ENCODE measurements at places on chromosomes 2 and 18.

- DNase-seq = no peak
Observed at GRCh38 chr2:211390536-211391188, 834.3 kb downstream of the CPS1 start.

DNA sequence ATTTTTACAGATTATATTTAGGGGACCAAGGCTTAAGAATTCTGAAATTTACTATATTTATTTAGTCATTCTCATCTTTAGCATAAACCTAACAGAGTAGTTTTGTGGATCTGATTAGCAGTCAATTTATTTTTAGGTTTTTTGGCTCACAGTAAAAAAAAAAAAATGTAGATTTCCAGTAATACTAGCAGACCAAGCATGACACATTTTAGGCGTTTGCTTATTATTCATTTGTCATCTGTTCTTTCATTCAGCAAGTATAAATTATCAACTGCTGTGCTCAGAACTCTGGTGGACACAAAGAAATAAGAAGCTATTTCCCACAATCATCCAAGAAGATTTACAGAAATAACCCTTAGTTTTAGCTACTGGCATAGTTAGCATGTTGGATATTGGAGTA lies 20.6 kb downstream of the PDE1A start:
- no peak for DNase-seq

DNA sequence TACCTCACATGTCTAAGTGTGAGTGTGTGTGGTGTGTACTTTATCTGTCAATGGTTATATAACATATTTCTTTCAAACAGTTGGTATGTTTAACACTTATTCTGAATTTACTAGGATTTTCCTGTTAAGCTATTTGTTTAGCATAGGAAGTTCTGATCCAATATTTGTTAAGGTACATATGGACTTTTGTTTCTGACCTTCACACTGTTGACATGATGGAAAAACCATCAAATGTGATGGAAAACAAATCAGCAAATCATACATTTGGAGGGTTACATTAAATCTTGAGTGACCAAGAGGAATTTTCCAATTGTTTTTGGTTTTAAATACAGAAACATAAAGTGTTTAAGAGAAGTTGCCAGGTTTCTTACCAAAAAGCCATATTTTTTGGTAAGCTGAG lies 638.9 kb downstream of the STK39 start:
- no peak for DNase-seq

- no peak for DNase-seq
Observed at GRCh38 chr18:6313415-6313814, 101.3 kb downstream of the L3MBTL4 start.

GRCh38 chr2:2706306-2706705 lies 375.2 kb upstream of the MYT1L start:
- DNase-seq = no peak

- no peak for DNase-seq
Observed at GRCh38 chr2:129779783-129780182, 199.7 kb upstream of the RAB6C start.

DNA sequence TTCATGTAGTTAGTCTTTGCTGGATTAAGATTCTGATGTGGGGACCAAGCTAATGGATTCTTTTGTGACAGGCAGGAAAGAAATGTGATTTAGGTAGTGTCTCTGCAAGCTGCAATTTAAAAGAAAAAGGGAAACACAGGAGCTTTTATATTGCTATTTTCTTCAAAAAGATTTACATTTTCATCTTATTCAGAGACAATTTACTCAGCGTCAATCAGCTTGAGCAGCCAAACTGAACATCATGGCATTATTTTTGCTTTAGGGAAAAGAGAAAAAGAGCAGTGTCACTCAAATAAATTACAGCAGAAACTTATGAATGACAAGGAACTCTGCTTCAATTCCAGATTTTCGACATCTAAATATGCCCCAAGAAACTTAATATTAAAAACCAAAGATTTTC lies 67.4 kb downstream of the PLA2R1 start:
- no peak for DNase-seq

DNA sequence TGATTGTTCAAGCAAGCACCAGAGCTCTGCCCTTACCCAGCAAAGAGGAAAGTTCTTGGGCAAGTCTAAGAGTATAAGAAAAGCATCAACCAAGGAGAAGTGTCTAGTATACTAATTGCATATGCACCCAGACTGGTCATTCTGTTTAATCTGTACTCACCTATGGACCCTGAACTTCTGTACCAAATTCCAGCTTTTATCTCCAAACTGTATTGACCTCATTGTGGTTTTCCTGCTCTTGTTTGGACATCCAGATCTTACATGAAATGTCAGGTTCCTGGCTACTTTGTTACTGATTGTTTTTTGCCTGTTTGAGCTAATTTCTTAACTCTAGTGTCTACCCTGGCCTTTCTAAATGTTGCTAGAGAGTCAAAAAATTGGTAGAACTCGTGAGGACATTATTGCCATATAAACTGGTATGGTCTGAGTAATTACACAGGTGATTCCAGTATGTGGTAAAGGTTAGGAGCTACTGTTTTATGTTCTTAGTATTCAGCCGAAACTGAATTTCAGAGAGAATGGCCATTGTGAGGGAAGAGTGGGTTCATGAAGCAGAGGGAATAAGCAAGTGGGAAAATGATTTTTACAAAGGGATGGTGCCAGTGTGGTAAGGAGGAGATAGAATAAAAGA lies 146.3 kb downstream of the HNMT start:
- DNase-seq = no peak

DNA sequence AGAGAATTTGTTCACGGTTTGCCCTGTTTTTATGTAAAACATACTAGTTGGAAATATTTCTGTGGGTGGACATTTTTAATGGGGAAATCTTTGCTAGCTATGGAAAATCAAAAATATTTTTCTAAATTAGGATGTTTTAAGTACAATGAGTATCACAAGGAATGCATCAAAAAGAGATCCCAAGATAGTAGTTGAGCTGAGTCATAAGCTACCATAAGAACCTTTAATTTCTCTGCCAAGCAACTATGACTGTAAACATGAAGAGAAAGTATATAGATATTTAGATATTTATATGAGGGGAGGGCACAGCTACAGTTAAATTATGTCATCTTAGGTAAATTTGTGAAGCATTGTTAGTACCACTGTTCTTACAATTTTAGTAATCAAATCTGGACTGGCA lies 646.2 kb downstream of the XIRP2 start:
- no peak for DNase-seq

- DNase-seq = peak; percentile 50
Observed at GRCh38 chr2:73821227-73821626, 7.5 kb upstream of the STAMBP start.

- DNase-seq = peak; percentile 66
Observed at GRCh38 chr2:25566694-25567093, 106.7 kb downstream of the DTNB start.

DNA sequence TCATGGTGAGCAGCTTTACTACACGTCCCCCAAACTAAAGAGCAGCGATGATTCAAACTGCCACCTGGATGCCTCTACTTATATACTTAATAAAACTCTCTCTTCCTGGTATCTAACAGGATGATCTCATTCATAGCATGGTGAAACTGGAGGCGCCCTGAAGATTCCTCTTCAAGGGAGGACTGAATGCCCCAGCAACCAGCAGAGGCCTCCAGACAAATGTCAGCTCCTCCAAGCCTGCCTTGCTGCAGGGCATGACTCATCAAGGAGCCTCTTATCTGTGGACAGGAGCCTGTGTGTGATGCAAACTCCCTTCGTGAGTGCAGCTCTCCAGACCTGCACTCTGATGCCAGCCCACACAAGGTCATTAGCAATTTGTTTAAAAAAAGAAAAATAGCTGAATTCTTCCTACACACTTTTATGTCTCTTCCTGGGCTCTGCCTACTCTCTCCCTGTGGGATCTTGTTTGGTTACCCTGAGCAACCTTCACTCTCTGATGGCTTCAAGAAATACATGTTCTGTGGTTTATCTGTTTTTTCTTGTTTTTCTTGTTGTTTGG lies 30.2 kb downstream of the LONRF2 start:
- no peak for DNase-seq

DNA sequence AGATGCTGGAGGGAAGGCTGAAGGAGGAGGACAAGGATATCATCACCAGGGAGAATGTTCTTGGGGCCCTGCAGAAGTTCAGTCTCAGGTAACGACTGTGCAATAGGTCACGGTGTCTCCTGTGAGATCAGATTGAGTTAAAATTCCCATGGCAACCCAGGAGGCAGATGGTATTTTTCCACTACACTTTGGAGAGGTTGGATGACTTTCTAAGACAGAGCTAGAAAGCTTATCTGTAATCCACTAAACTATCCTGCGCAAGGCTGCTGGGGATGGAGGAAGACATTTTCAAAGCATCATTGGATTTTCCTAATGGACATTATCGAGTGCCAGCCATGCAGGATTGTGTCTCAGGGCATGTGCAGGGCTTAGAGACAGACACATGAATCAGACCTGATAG lies 74.6 kb downstream of the ARMC9 start:
- no peak for DNase-seq

DNA sequence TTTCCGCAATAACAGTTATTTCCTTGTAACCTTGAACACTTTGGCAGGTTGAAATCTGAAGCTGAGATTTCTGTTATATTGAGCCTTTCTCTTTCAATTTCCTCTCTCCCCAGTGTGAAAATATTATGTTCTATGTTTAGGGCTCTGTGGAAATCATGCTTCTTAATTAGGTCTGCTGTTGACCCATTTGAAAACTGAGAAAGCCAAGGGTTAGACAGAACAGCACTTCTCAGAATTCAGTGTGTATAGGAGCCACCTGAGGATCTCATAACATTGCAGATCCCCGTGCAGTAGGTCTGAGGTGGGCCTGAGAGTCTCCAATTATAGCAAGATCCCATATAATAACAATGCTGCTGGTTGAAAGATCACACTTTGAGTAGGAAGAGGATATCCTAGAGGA lies 230.2 kb upstream of the NT5C1B start:
- DNase-seq = no peak

DNA sequence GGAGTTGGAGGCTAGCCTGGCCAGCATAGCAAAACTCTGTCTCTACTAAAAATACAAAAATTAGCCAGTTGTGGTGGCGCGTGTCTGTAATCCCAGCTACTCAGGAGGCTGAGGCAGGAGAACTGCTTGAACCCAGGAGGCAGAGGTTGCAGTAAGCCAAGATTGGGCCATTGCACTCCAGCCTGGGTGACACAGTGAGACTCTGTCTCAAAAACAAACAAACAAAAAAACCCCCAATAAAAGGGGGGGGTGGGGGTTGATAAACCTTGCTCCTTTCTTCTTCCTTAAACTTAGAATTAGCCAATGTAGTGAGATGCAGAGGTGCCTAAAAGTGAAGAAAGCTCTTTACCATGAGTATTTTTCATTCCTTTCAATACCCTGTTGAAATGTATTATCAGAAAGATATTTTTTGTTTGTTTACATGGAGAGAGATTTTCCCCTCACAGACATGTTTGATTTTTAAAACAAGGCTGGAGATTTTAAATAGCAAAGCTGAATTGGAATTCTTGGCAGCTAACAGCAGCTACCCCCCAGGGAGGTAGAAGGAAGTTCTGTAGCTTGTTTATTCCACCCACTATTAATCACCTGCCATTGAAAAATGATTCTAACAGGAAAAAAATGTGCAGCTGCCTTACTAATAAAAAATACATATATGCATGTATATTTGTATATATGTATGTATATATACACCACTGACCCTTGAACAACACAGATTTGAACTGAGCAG lies 48.6 kb downstream of the GYPC start:
- no peak for DNase-seq

DNA sequence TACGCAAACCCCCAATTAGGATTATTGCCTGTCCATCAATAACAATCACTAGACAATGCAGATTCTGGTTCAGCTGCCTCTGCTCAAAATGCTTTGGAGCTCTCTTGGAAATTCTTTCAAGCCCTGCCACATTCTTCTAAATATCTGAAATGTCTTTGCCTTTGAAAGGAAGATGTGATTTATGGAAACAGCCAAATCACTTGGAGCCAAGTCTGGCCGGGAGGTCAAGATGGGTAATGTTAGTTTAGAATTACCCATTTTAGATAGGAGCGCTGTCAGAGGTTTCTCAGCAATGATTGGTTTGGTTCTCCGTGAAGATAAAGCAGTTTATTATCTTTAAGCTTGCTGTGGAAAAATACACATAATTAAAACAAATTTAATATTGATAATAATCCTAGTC lies 306.7 kb downstream of the SETBP1 start:
- no peak for DNase-seq

DNA sequence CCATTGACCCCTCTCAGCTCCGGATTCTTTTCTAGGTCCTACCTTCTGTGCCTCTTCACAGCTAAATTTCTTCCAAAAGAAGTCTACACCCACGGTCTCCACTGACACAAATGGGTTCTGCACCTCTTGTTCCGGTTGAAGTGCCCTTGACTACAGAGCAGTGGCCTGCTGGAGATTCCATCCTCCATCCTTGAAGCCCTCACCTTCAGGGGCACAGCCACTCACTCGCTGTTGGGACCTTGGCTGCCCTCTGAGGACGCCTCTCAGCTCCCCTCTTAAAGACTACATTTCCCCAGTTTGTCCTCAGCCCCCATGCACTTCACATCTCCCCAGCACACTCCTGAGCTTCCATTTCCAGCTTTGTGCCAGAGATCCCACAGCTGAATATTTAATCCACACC lies 226.3 kb downstream of the ATAD2B start:
- DNase-seq = no peak

- DNase-seq = no peak
Observed at GRCh38 chr18:11274144-11274794, 124.9 kb upstream of the PIEZO2 start.

DNA sequence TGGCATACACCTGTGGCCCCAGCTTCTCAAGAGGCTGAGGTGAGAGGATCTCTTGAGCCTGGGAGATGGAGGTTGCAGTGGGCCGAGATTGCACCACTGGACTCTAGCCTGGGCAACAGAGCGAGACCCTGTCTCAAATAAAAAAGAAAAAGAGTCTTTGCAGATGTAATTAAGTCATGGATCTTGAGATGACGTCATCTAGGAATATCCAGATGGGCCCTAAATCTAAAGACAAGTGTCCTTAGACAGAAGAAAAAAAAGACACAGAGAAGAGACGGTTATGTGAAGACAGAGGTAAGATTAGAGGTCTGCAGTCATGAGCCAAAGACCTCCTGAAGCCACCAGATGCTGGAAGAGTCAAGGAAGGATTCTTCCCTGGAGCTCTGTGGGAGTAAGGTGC lies 74.3 kb downstream of the RHOB start:
- no peak for DNase-seq

Measured in GM10248 (cell line).